ENCODE measurements at places on chromosomes 11 and 22. TPM values are rescaled to one million over a fixed set of nuclear protein-coding genes. Genes with fewer than 3 reads are reported as not detected.

- H3K4me3 ChIP-seq: peak overlapping the region; percentile 8
- H3K27ac ChIP-seq: peak overlapping the region; percentile 40
- peaks cover 73% of the 10 kb centered on the region for H3K4me1 ChIP-seq
- peak; percentile 26 for DNase-seq
- H3K27me3 ChIP-seq: peaks cover 2% of the 10 kb centered on the region
- peaks cover 13% of the 10 kb centered on the region for H3K36me3 ChIP-seq
Measured at GRCh38 chr11:78311702-78312371, 105.8 kb downstream of the GAB2 start.

DNA sequence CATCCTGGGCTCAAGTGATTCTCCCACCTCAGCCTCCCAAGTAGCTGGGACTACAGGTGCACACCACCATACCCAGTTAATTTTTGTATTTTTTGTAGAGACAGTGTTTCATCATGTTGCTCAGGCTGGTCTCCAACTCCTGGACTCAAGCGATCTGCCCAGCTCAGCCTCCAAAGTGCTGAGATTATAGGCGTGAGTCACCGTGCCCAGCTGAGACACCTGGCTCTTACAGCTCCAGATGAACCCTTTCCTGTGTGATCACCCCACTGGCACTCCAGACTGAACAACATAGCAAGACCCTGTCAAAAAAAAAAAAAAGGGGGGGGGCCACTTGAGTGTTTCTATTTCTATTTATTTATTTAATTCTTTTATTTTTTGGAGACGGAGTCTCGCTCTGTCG, 1.0 kb upstream of the ADSL start:
- H3K4me3 ChIP-seq: peak overlapping the region; percentile 94
- peaks cover 16% of the 10 kb centered on the region for H3K36me3 ChIP-seq
- H3K27ac ChIP-seq: peak overlapping the region; percentile 97

The RCOR2 gene
- 0.34 TPM for total RNA-seq

The NXPE4 gene
- not detected for total RNA-seq

DNA sequence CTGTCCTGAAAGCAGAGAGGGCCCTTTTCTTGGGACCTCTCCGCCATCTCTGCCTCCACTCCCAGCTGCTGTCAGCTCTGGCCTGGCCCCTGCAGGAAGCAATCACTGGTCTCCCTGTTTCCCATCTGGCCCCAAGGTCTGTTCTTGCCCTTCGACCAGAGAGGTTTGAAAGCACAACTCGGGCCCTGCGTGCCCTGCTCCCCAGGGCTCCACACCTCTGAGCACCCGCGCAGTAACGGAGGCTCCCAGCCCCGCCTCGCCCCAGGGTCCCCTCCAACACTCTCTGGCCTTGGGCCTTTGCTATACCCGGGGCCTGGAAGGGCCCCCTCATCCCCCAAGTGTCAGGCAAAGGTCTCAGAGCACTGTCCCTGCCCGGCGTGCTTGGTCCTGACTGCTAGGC, 7.8 kb upstream of the CD81 start:
- H3K36me3 ChIP-seq: no peaks in the 10 kb centered on the region
- no peak overlapping the region for H3K27ac ChIP-seq
- no peak for DNase-seq
- H3K27me3 ChIP-seq: peaks cover 4% of the 10 kb centered on the region
- no peak overlapping the region for H3K4me3 ChIP-seq

GRCh38 chr22:30304495-30305244, 15.4 kb upstream of the CASTOR1 start:
- H3K36me3 ChIP-seq: peaks cover 21% of the 10 kb centered on the region
- H3K27me3 ChIP-seq: no peaks in the 10 kb centered on the region
- H3K4me1 ChIP-seq: peaks cover 84% of the 10 kb centered on the region
- DNase-seq: no peak
- H3K4me3 ChIP-seq: peak overlapping the region; percentile 77

GRCh38 chr11:134289789-134290188, 13.6 kb downstream of the GLB1L3 start:
- H3K27me3 ChIP-seq: no peaks in the 10 kb centered on the region
- no peak overlapping the region for H3K27ac ChIP-seq
- H3K4me3 ChIP-seq: no peak overlapping the region

DNA sequence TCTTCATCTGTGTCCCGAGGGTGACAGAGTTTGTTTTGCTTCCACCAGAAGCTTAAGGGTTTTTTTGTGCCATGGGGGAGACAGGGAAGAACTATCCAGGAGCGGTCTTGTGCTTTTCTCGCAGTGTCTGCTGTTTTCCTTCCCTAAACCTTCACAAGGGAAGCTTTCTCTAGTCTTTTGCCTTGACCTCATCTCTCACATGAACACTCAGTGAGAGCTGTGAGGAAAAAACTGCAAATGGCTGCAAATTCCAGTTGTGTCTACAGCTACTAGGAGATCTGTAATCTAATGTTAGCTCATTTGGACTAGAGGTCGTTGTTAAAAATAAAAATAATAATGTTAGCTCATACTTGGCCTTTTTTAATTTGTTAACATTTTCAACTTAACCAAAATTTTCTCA, 264.7 kb upstream of the SESN3 start:
- DNase-seq: no peak
- H3K4me1 ChIP-seq: peaks cover 13% of the 10 kb centered on the region
- H3K27me3 ChIP-seq: peaks cover 8% of the 10 kb centered on the region
- H3K27ac ChIP-seq: no peak overlapping the region

DNA sequence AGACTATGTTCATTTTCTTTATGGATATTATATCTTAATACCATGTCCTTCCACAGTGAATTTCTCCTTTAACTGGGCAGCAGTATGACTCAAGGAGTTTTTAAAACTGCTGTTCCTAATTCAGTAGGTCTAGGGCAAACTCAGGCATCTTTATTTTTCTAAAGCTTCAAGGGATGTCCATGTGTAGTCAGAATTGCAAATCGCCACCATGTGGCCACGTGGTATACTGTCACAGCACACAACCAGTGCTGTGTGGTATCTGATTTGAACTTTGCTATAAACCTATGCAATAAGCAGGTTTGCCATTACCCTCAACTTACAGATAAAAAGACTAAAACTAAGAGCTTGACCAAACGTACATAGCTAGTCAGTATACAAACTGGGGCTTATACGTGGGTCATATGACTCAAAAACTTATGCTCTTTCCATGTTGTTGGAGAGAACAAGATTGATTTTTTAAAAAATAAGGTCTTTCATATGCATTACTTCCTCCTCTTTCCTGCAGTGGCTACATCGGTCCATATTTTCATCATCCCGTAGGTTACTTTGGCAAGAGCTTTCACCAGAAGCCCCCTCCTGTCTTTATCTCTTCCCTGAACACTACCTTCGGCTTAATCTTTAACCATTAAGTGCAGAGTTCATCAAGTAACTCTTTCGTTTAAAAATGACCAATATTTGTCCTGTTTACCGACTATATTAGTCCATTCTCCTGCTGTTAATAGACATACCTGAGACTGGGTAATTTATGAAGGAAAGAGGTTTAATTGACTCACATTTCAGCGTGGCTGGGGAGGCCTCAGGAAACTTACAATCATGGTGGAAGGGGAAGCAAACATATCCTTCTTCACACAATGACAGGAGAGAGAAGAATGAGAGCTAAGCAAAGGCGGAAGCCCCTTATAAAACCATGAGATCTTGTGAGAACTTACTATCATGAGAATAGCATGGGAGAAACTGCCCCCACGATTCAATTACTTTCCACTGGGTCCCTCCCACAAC, 8.0 kb upstream of the HTATIP2 start:
- H3K36me3 ChIP-seq: no peaks in the 10 kb centered on the region
- H3K4me3 ChIP-seq: no peak overlapping the region
- peaks cover 15% of the 10 kb centered on the region for H3K4me1 ChIP-seq
- H3K27me3 ChIP-seq: peaks cover 16% of the 10 kb centered on the region
- no peak overlapping the region for H3K27ac ChIP-seq

DNA sequence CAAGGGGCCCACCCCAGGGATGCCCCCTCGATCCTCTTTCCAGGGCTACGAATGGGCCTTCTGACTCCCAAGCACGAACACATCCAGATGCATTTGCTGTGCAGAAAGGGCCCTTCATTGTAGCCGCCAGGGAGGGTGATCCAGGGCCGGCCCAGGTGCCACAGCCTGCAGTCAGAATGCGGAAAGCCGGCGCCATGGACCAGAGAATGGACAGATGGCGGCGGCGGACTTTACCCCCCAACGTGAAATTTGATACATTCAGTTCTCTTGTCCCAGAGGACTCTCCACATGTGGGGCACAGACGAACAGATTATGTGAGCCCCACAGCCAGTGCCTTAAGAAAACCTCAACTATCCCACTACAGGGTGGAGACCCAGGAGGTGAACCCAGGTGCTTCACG, 87.2 kb downstream of the KIAA1671 start:
- H3K27me3 ChIP-seq: peaks cover 6% of the 10 kb centered on the region
- no peaks in the 10 kb centered on the region for H3K4me1 ChIP-seq

DNA sequence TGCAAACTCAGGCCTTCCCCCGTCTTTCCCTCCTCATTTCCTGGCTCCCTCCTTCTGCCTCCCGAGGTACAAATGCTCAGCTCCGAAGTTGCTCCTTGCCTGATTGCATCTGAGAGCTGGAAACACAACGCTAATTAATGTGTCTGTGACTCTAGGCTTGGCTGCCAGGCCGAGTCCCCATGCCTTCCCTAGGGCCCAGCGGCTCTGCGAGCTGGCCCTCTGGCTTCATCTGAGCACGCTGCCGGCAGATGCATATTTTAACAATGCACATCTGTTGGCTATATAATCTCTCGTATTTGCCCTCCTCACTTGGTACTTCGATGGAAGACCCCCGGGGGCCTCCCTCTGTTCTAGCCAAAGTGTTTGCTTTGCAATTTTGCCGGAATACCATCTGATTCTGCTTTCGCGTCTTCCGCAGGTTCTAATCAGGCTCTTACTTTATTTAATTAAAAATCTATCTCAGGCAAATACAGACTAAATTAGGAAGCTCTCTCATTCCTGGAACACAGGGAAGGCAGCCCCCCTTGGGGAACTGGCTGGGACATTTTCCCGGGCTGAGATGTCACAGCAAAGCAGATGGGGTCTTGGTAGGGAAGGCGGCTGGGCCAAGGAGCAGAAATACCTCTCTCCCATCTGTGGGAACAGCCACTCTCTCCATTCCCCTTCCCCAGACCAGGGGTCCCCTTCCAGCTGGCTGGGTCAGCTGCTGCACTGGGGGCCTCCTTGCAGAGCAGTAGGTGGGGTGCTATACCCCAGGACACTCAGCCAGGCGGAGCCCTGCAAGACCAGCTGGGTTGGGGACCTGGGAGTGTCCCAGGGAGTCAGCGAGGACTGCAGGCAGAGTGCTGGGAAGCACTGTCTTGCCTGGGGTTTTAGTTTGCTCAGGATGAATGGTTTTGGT, 162.8 kb downstream of the ST3GAL4 start:
- DNase-seq: no peak
- H3K4me1 ChIP-seq: no peaks in the 10 kb centered on the region
- peaks cover 9% of the 10 kb centered on the region for H3K27me3 ChIP-seq
- H3K36me3 ChIP-seq: no peaks in the 10 kb centered on the region
- no peak overlapping the region for H3K4me3 ChIP-seq
- no peak overlapping the region for H3K27ac ChIP-seq

DNA sequence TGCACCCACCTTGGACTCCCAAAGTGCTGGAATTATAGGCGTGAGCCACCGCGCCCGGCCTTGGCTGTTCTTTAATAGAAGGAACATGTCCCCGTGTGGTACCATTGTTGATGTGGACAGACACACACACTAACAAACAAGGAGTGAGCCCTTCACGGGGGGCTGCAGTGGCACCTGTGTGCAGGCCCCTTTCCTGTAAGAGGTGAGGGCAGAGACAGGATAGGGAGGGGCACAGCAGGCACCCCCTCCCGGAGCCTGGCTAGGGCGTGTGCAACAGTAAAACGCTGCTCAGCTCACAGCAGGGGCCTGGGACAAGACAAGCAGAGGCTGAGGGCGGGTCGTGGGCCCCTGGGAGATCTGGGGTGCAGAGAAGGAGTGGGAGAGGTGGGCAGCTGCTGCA, 37.8 kb downstream of the GRIK4 start:
- DNase-seq: no peak
- H3K27ac ChIP-seq: no peak overlapping the region
- H3K4me3 ChIP-seq: no peak overlapping the region
- no peaks in the 10 kb centered on the region for H3K4me1 ChIP-seq
- H3K36me3 ChIP-seq: no peaks in the 10 kb centered on the region
- H3K27me3 ChIP-seq: peaks cover 4% of the 10 kb centered on the region

DNA sequence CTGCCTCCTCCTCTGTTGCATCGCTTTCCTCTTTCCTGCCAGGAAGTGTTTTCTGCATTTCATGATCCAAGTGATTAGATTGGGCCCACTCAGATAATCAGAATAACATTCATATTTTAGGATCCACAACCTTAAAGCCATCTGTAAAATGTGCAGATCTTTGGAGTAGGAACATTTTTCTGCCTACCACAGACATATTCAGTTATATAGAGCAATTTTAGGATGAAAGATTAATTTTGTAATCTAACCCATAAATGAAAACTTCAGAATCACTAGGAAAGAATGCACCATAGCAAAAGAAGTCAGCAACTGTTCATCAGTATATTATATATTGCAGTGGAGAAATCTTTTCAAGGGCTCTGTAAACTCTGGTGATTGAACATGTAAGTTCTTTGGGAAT, 659.9 kb upstream of the LUZP2 start:
- no peak overlapping the region for H3K27ac ChIP-seq
- DNase-seq: no peak
- no peaks in the 10 kb centered on the region for H3K36me3 ChIP-seq
- no peaks in the 10 kb centered on the region for H3K27me3 ChIP-seq

GRCh38 chr11:126459691-126460281, 104.3 kb downstream of the ST3GAL4 start:
- H3K4me3 ChIP-seq: no peak overlapping the region
- no peak overlapping the region for H3K27ac ChIP-seq
- H3K36me3 ChIP-seq: no peaks in the 10 kb centered on the region

The STK33 gene
- 0.34 TPM for total RNA-seq

DNA sequence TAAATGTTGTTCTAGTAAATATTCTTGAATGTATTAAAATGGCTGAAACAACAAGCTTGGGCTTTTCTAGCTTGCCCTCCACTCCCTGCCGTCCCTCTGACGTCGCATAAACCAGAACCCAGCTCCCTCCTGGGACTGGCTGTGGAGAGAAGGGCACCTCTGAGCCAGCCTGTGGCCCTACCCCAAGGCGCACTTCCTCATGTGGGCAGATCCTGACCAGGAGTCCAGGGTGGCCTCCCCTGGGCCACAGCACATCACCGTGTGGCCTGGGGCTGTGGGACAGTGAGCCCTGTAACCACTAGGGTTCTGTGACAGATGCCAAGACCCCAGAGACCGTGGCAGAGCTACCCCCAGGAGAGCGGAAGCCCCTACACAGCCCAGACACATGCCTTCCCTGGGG, 10.2 kb upstream of the ADORA2A start:
- peaks cover 2% of the 10 kb centered on the region for H3K36me3 ChIP-seq
- no peaks in the 10 kb centered on the region for H3K4me1 ChIP-seq
- H3K4me3 ChIP-seq: no peak overlapping the region
- DNase-seq: no peak

The CATSPERZ gene
- 0.47 TPM for total RNA-seq

GRCh38 chr11:111000400-111001080, 245.0 kb upstream of the POU2AF2 start:
- no peak overlapping the region for H3K4me3 ChIP-seq
- H3K36me3 ChIP-seq: no peaks in the 10 kb centered on the region
- no peak overlapping the region for H3K27ac ChIP-seq
- H3K27me3 ChIP-seq: peaks cover 8% of the 10 kb centered on the region
- no peak for DNase-seq

Measured in activated T-helper 1 cell treated with anti-CD3 and anti-CD28 coated beads, Interleukin-12 subunit alpha, Interleukin-12 subunit beta, Interleukin-2, Interleukin-4 antibody, amounts not matched to agents 30 ng/mL and 10 ng/mL and 1 ng/mL, durations not matched to agents 14 hours and 24 hours and 36 hours (primary cell).